Esophagus squamous epithelium (tissue), 5 donors: ENCODE measurements at places on chromosomes 6 and 20.

DNA sequence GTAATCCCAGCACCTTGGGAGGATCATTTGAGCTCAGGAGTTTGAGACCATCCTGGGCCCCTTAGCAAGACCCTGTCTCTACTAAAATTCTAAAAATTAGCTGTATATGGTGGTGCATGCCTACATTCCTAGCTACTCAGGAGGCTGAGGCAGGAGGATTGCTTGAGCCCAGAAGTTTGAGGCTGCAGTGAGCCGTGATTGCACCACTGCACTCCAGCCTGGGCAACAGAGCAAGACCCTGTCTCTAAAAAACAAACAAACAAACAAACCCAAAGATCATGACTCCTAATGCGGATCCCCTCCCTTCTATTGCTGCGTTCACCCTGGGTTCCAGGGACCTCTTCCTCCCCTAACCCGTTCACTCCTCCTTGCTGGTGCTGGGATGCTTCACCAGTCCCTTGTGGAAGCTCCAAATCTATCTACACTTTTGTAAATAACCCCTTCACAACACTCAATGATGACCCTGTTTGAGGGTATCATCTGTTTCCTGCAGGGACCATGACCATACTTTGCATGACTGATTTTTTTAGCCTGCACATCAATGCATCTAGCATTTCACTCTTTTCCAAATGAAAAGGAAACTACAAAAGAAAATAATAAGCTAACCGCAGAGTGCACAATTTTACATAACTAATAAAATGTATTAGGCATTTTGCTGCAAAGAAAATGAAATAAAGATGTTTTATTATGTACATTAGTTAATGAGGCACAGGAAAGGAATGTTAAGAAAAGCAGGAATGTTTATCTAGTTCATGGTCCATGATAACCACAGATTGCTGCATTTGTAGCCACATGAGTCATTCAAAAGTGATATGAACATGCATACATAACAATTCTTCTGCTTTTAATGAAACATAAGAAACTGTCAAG lies 30.5 kb upstream of the IPCEF1 start:
- DNase-seq = no peak

DNA sequence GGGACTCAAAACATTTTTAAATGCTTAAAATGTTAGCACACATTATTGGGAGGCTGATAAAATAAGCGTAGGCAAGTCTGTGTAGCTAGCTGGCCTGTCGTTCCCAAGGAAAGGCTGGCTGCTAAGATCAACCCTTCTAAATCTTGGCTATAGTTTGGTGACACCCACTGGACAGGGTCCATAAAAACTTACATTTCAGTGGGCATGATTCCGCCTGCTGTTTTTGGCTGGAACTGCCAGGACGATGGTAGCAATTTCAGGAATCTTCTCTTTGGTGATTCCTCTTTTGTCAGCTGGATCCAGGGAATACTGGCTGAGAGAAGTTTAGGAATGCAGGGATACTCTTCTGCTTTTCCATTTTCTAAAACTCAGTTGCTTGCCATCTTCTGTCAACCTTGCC lies 162.2 kb downstream of the NKAIN2 start:
- DNase-seq = no peak

DNA sequence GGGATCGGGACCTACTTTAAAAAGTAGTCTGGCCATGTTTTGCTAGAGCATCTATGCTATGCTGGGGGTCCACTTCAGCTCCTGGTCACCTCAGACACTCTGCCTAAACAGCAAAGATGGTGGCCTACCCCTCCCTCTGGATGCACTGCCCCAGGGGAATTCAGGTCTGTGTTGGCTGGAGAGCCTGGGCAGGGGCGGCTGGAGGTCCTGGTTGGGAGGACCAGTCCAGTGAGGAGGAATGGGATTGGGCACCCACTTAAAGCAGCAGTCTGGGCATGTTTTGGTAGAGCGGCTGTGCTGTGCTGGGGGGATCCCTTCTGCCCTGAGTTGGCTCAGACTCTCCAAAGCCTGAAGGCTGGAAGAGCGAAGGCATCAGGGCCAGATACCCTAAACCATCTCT lies 23.2 kb upstream of the TCF21 start:
- DNase-seq = no peak

GRCh38 chr6:1094306-1094705 lies 217.6 kb upstream of the FOXQ1 start:
- DNase-seq = no peak

DNA sequence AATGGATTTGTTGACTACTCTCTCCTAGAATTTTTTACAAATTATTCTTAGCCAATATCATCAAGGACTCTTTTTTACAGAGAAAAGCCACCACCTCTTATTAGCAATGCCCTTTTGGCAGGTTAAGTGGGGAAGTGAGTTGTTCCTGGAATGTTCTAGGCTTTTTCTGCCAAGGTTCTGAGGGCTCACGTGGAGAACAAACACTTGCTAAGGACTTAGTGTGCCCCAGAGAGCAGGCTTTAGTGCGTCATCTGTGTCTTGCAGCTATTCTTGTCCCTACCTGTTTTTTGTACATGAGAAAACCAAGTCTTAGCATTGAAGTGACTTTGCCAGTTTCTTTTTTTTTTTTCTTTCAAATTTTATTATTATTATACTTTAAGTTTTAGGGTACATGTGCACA lies 33.5 kb downstream of the CFAP61 start:
- no peak for DNase-seq

GRCh38 chr6:44185953-44186634 lies 27.5 kb downstream of the CAPN11 start:
- no peak for DNase-seq

- no peak for DNase-seq
These were observed 859 bp upstream of the RAE1 start for GRCh38 chr20:57350081-57350710.

- no peak for DNase-seq
These were observed 151.7 kb upstream of the CEP162 start for GRCh38 chr6:84379142-84379541.

DNA sequence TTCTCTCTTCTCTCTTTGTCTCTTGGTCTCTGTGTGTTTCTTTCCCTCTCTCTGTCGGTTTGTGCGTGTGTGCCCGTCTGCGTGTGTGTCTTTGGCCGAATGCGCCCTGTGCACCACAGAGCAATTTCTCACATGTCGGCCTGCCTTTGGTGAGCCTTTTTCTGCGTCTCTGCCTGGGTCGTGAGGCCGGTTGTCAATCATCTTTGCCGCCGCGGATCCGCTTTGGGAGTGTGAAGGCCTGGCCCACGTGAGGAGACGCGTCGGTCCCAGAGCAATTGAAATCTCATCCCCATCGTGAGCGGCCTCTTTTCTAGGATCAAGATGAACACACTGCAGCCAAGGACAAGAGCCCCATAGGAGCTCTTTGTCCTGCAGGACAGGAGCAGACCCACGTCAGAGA lies 580.7 kb upstream of the ZNF337 start:
- no peak for DNase-seq

DNA sequence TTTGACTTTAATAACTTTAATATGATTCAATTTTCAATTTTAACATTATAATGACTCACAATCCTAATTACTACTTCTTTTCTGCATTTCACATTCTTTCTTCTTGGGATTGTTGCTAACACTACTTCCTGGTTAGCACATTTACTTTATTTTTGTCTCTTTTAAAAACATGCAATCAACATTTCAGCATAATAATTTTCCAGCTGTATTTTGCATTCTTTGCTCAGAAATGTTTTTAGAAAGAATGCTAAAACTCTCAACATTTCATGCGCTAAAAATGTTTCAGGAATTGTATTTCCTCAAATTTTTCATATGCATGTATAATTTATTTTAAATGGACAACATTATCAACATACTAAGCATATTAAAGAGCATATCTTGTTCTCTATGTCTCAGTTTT lies 1302.1 kb upstream of the GJE1 start:
- no peak for DNase-seq

GRCh38 chr6:34146021-34146782 lies at the start of gene GRM4:
Gene GRM4, minus strand, starts transcription at chr6:34146087. Its CDS starts 12,591 bp downstream, at chr6:34133496.
- DNase-seq = no peak

GRCh38 chr6:37168163-37168758 lies 1.7 kb upstream of the PIM1 start:
- no peak for DNase-seq

DNA sequence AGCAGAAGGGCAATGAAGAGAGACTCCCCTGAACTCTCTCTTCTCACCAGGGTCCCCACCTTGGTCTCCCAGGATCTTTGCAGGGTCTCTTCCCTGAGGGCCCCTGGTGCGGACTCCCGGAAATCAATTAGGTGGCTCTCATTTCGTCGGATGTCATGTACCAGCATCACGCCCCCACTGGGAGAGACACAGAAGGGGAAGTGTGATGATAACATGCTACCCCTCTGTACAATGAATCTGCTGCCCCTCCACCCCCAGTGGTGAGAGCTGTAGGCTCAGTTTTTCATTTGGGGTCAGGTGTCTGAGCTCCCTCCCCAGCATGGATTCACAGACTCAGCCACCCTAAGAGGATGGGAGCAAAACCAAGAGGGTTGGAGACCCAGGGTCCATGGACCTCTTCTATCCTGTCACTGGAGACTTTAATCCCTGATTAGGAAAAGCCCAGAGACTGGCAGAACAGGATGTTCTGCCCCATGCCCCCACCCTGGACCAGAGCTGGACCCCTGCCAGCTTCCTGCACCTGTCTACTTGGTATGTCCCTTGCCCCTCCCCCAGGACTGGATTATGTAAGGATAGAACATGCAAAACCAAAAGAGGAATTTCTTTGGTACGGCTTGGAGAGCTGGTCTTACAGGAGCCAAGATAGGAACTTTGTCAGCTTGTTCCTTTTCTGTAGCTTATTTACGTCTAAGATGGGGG lies 11.1 kb downstream of the GGT7 start:
- DNase-seq = no peak

DNA sequence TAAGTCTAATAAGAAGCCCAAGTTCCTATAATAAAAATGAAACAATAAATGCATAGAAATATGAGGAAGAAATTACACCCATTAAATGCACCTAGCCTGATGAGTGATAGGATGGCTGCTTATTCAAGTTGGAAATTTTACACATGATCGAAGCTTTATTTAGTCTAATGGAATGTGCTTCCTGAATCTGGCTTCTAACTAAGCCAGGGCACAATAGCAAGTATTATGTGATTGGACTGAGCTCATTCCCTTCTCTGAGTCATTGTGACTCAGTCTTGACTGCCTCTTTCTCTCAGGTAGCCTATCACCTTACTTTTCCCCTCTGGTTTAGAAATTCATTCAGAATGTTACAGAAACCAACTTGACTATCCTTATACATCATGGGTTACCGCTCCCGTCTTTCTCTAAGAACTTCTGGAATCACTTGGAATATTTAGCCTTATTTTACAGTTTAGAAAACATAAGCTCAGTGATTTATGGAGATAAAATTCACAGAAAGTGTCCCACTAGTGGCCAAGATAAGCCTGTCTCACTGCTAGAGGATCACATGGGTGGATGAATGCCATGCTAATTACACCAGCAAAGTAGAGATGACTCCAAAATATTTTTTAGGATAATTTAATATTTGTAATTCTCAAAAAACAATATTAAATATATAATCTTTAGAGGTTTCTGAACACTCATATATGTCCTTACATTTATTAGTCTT lies 505.3 kb upstream of the JAG1 start:
- DNase-seq = no peak

- no peak for DNase-seq
These were observed 85.0 kb downstream of the LIN28B start for GRCh38 chr6:105041880-105042279.

GRCh38 chr20:15889514-15890256 lies 683.6 kb downstream of the KIF16B start:
- DNase-seq = no peak

GRCh38 chr6:12801141-12801540 lies 84.6 kb downstream of the PHACTR1 start:
- DNase-seq = no peak

DNA sequence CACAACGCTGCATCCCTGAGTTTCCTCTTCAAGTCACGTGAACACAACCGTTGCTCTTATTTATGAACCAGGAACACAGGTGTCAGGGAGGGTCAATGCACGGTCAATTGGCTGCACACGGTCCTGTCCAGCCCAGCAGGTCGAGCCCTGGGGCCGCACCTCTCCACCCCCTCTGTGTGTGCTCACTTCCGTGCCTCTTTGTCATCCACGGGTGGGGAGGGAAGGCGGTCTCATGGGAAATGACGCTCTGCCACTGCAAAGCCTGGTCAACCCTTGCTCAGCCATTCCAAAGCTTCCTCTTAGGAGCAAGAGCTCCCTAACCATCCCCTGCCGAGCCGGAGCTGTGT lies 38.7 kb downstream of the DACT2 start:
- no peak for DNase-seq

DNA sequence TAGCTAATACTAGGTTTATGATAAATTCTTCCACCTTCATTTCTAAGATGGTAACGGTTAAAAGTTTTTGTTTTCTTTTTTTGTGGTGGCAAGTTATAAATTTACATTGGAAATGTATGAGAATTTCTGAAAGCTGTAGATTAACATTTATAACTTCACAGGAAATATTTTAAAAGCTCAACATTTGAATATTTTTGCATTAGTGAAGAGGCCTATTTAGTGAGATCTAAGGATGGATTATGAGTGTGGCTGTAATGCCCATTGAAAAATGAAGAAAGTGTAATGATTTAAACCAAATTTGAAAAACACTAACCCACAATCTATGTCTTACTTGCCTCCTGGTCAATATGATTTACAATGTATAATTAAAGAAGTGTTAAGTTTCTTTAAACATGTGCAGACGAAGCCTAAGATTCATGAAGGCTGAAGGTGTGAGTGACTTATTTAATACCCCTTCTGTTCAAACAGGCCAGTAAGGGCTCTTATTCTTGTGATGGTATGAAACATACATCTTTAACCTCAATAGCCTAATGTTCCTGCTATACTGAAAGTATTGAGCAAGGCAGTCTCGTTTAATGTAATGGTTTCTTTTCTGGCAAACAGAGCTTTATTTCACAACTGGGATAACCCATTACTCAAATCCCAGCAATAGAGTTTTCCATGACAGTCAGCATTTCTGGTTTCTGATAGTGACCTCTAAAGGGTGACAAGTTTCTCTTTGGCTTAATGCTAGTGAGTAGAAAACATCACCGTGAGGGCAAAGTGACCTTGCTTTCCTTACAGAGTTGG lies 13.2 kb downstream of the HDGFL1 start:
- DNase-seq = no peak

GRCh38 chr6:158471339-158471738 lies 88.6 kb upstream of the TMEM181 start:
- no peak for DNase-seq

- no peak for DNase-seq
These were observed 211.2 kb downstream of the C6orf118 start for GRCh38 chr6:165098165-165098564.

- no peak for DNase-seq
These were observed 160.8 kb downstream of the TBXT start for GRCh38 chr6:166006900-166007301.

- no peak for DNase-seq
These were observed 66.5 kb downstream of the STK4 start for GRCh38 chr20:45032781-45033180.

- no peak for DNase-seq
These were observed 15.2 kb downstream of the TAB2 start for GRCh38 chr6:149332602-149333265.

GRCh38 chr6:3414327-3415081 lies 42.3 kb downstream of the SLC22A23 start:
- no peak for DNase-seq

- DNase-seq = no peak
These were observed 26.9 kb downstream of the SPATA2 start for GRCh38 chr20:49888212-49889000.
